ENCODE measurements at places on chromosomes 12 and 14.

DNA sequence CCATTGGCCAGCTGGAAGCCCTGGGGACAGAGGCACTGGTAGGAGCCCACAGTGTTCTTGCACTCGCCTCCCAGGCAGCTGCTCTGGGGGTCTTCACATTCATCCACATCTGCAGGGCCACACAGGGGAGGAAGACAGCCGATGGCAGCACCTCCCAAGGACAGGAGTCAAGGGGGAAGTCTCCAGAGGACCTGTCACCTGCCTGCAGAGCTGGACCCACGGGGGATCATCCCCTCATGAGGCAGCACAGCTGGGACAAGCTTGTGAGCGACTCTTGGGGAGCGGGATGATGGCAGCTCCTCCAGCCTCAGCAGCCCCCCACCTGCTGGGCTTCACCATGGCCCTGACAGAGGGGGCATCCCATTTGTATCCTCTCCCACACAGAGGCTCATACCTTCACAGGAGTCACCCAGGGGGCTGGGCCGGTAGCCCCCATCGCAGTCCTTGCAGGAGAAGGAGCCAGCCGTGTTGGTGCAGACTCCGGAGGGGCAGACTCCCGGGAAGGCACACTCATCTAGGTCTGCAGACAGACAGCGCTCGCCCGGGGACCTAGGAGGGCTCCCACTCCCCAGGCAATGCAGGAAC lies 15.4 kb downstream of the ISCA2 start:
- DNase-seq = no peak

GRCh38 chr12:104150416-104150815 lies 12.4 kb upstream of the NFYB start:
- no peak for DNase-seq

GRCh38 chr12:103422328-103422727 lies 73.4 kb downstream of the C12orf42 start:
- no peak for DNase-seq

GRCh38 chr12:106027286-106027685 lies 111.5 kb downstream of the NUAK1 start:
- no peak for DNase-seq

GRCh38 chr12:124844411-124845397 lies 19.0 kb downstream of the SCARB1 start:
- no peak for DNase-seq

GRCh38 chr12:120842595-120842994 lies 61.6 kb downstream of the SPPL3 start:
- no peak for DNase-seq

DNA sequence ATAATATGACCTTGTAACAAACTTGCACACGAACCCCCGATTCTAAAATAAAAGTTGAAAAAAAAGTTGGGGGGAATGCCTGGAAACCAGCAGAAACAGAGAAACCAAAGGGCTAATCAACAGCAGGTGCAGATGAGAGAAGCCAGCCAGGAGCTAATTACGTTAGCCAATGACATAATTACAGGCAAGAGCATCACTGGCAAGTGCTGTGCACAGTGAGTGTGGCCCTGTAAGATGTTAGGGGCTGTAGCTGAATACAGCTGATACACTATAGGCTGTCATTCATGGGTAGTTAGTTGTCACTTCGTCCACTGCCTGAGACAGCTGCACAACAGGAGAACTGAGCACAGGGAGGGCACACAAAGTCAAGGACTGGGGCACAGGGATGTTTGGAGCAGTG lies 7.3 kb upstream of the FGF23 start:
- DNase-seq = no peak

GRCh38 chr12:130831246-130831645 lies 7.8 kb downstream of the STX2 start:
- no peak for DNase-seq

DNA sequence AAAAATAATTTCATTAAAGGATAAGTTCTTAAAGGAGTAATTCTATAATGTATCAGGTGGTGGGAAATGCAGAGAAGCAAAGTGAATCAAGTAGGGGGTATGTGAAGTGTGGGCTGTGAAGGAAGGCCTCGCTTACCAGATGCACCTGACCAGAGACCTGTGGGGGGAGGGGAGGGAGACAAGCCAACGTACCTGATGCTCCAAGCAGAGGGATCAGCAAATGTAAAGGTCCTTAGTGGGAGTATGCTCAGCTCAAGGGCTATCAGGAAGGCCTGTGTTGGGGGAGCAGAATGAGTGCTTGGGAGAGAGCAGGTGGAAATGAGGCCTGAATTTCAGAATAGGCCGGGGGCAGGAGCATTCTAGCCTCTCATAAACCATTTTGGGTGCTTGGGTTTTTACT lies 57.1 kb downstream of the ANO4 start:
- no peak for DNase-seq

DNA sequence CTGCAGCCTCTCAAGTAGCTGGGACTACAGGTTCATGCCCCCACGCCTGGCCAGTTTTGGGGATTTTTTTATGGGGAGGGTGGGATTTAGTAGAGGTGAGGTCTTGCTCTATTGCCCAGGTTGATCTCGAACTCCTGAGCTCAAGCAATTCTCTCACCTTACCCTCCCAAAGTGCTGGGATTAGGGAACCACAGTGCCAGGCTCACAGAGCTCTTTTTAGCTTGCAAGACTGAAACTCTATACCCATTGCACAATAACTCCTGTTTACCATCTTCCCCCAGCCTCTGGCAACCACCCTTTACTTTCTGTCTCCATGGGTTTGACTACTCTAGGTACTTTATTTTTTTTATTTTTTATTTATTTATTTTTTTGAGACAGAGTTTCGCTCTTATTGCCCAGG lies 25.7 kb upstream of the CDK17 start:
- no peak for DNase-seq

- no peak for DNase-seq
Observed at GRCh38 chr14:93914278-93914677, 12.9 kb upstream of the FAM181A start.

DNA sequence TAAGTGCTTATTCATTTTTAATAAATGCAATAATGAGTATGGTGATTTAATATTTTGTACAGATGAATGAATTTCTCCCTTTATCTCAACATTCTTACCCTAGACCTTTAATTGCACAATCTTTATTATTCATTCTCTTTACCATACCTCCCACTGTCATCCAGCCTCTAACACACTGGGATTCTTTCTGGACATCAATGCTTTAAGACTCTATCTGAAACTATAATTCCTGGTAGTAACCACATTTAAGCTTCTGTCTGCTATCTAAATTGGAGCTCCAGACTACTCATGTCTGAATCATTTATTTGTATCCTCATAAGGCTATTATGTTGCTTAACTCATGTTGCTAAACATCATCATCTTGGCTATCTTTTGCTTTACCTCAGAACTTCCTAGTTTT lies 270.2 kb downstream of the ALG10B start:
- DNase-seq = no peak

DNA sequence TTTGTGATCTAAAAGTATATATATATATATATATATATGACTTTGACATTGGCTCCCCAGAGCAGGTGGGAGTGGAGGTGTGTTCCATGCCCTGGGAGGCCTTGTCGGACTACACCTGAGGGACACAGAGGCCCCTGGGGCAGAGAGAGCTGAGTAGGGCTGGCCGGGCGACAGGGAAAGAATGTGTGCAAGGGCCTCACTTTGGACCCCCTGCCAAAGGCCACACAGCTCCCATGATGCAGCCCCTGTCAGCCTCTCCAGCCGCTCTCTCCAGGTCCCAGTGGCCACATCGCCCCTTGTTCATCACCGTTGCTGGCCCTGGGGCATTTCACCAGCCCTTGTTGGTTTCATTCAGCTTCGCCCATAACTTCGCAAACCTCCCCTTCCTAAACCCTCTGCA lies 123.9 kb downstream of the BCL11B start:
- no peak for DNase-seq

Measured in hematopoietic multipotent progenitor cell treated with erythropoietin and hydrocortisone succinate and interleukin-3 and kit ligand, for 8 days (in vitro differentiated cells).